ENCODE measurements at places on chromosomes 4 and X.

GRCh38 chr4:150217192-150217591, 138.9 kb downstream of the DCLK2 start:
- no peak for DNase-seq

DNA sequence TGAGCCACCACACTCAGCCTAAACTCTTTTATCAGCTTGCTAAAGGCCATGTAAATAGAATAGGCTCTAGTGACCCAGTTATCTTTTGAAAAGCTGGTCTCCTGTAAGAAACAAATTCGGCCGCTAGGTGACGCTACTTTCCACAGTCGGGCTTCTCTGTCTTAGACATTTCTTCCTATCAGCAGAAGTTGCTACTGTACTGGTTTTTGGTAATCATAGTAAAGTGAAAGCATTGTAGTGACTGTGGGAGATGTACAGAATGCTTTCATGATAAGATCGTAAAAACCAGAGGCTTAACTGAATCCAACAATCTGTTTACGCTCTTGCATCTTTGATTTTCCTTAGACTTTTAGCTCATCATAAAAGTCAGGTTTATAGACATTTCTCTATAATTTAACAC, 82.6 kb downstream of the GK start:
- peak; percentile 46 for DNase-seq

GRCh38 chr4:5237086-5237660, 185.9 kb downstream of the STK32B start:
- DNase-seq, result no peak

- no peak for DNase-seq
Observed at GRCh38 chrX:7083021-7083420, 64.5 kb upstream of the STS start.

GRCh38 chr4:80367737-80368136, 32.2 kb downstream of the CFAP299 start:
- DNase-seq, result no peak

DNA sequence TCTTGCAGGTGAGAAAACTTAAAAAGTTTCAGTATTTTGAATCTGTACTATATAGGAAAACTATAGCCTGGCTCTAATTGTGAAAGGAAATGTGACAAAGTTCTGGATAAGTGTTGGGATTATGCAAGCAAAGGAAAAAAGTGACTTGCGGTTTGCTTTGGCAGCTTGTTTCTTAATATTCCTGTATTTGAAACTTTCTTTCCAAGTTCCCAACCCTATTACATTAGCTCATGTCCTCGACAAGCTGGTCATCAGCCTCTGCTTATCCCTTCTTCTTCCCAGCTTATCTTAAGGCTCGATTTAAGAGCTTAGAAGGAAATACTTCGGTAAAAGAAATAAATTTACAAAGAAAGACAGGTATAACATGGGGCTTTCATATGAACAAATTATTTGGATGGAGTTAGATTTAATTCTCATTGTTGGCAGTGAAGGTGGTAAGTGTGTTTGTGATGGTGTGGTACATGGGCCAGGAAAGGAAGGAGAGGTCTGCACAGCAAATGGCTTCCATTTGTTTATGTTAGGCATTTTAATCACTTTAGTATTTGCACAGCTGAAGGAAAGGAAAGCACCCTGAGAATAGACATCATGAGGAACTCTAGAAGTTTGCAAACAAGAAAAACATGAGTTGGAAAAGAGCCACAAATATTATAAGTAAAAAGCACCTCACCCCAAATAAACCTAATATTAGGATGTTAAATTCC, 5.1 kb upstream of the MYOZ2 start:
- no peak for DNase-seq

- DNase-seq, result no peak
Observed at GRCh38 chrX:49209434-49210251, 9.7 kb upstream of the SYP start.

DNA sequence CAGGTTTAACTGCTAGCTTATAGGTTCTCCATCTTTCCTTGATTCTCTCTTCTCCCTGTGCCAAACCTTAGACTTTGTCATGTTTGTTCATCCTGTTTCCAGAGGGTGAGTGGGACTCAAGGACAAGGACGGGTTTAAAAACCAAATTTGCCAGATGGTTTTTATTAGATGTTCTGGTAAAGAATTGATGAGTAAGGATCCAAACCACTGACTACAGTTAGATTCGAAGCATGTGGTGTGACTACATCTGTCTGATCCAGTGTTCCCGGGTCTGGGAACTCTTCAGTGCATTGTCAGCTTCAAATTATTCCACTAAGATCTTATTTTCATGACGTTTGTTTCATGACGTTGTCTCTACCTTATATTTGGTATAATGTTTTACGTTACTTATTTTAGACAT, 37.5 kb downstream of the MTMR1 start:
- no peak for DNase-seq

GRCh38 chr4:136680271-136680670, 852.0 kb downstream of the PCDH18 start:
- DNase-seq, result no peak

GRCh38 chr4:150943818-150944217, 71.3 kb downstream of the LRBA start:
- DNase-seq, result no peak

DNA sequence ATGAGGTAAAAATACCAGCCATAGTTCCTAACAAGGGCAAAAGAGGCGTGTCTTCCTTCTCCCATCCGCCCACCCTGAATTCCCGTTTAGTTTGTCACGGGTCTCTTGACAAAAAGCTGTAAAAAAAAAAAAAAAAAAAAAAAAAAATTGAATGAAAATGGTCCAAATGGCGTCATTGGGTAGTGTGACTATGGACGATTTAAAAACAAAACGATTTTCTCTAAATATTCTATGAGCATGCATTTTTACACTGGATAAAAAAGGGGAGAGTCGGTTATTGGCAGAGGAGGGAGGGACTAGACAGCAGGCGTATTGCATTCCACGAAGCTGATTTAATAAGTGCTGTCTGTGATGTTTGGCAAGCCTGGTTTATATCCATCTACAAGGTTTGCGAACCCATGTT, at the start of gene FAM133A:
Gene FAM133A (plus strand): TSS at position 338 of the 403 bp plus-strand sequence. CDS start 35,214 bp downstream, outside the sequence.
- DNase-seq, result no peak

GRCh38 chr4:127211650-127212560, 420.9 kb upstream of the INTU start:
- DNase-seq, result no peak

DNA sequence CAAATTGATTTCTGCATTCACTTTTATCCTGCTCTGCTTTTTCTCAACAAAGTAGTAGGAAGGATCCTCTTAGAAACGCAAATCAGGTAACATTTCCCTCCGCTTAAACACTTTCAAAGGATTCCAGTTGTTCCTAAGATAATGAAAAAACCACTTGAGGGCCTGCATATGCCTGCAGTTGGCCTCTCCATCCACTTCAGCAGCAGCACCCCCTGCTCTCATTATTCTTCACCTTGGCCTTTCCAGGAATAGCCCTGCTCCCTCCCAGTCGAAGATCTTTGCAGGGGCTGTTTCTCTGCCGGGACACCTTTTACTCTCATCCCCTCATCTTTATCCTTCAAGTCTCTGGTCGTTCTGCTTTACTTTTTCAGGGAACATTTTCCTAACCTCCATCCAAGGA, 314.0 kb downstream of the INPP4B start:
- no peak for DNase-seq

- DNase-seq, result no peak
Observed at GRCh38 chrX:78327370-78328086, at the start of gene CYSLTR1. TSS of gene CYSLTR1 (minus strand) at chrX:78327611. CDS start at chrX:78273746, 53,865 bp downstream.

GRCh38 chr4:158259955-158260575, 49.8 kb downstream of the TMEM144 start:
- peak; percentile 42 for DNase-seq

GRCh38 chr4:77100234-77100633, 24.4 kb upstream of the CCNI start:
- DNase-seq, result no peak

DNA sequence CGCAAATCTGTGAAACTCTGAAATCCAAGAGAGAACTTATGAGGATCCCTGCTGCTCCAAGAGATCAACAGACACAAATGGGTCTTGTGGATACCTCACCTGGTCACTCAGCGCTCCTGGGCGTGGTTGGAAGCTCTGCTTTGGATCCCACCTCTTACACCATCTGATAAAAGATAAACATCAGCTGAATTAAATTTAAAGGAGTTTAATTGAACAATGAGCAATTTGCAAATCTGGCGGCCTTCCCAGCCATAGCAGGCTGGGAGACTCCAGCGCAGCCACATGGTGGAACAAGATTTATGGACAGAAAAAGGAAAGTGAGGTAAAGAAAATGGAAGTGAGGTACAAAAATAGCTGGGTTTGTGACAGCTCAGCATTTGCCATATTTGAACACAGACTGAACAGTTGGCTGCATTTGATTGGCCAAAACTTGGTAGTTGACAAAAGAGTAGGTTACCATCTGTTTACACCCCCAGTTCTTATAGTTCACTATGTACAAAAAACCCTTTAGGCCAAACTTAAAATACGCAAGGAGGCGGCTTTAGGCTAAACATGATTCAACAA, 437.3 kb upstream of the NDST3 start:
- no peak for DNase-seq

GRCh38 chrX:3465017-3465416, 118.6 kb upstream of the MXRA5 start:
- DNase-seq, result no peak

- no peak for DNase-seq
Observed at GRCh38 chr4:55253948-55254593, 92.0 kb upstream of the SRD5A3 start.

DNA sequence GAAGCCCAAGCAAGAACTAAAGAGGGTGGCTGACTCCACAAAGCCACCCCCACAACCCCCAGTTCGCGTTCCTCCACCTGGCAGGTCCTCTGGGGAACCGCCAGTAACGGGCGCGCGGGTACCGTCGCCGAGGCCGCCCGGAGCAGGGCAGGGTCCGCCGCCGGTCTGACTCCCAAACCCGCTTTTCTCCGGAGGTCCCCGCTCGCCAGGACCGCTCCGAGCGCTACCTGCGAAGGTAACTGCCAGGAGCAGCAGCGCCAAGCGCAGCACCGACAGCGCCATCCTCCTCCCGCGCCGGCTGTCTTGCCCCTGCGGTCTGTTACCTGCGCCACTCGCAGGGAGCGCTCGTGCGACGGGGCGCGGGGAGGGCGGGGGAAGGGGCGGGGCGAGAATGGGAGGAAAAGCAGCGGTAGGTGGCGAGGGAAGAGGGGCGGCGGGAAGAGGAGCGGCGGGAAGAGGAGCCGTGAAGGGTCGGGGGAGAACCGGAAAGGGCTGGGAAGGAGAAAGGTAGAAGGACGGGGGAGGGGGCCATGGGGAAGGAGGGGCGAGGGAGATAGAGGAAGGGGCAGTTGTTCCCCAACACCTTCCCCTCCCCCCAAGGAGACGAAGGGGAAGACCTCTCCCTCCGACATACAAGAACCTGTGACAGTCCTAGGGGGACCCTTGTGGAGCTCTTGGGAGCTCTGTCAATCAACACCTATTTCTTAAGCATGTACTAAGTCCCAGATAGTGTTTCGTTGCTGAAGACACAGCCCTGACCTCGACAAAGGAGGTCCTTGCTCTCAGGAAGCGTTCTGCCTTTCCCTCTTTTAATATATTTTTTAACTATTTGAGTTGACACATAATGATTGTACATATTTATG, at the start of gene SPINK2:
Gene SPINK2 (minus strand): TSS at position 321 of the 863 bp plus-strand sequence. CDS start 39 bp downstream, at position 282.
- DNase-seq, result peak; percentile 53

DNA sequence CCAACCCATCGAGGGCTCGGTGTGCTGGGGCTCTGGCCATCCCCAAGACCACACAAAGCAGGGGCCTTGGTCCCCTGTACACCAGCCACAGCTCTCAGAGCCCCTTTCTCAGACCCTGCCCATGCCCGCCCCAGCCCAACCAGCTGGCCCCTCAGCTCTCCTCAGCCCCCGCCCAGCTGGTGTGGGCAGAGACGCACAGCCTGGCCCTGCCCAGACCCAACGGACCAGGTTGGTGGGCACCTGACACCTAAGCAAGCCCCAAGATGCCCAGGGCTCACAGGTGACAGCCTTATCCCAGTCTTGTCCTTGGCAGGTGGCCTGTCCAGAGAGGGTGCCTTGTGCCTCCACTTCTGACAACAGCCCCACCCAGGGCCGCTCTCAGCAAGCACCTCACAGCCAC, 42.4 kb downstream of the FAM53A start:
- DNase-seq, result no peak

- DNase-seq, result no peak
Observed at GRCh38 chrX:130321550-130321949, 18.2 kb upstream of the SLC25A14 start.

GRCh38 chr4:105174098-105174497, 27.4 kb downstream of the TET2 start:
- DNase-seq, result no peak

DNA sequence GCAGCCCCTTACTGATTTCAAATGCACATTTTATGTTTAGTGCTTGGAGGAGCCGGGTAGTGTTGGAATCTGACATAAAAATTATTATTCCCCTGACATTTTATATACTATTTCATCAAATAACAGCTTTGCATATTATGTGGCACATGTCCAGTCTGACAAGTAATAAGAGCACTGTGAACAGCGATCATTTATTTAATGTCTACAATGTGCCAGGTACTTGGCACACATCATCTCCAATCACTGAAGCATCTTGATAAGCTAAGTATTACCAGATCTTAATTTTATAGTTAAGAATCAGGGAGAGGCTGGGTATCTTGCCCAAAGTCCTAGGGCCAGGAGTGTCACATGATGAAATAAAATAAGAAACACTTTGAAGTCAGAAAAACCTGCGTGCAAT, 197.2 kb downstream of the NR3C2 start:
- DNase-seq, result no peak

- DNase-seq, result no peak
Observed at GRCh38 chr4:123246085-123246484, 150.5 kb upstream of the SPRY1 start.

GRCh38 chr4:78661921-78662521, 110.5 kb downstream of the ANXA3 start:
- DNase-seq, result no peak

DNA sequence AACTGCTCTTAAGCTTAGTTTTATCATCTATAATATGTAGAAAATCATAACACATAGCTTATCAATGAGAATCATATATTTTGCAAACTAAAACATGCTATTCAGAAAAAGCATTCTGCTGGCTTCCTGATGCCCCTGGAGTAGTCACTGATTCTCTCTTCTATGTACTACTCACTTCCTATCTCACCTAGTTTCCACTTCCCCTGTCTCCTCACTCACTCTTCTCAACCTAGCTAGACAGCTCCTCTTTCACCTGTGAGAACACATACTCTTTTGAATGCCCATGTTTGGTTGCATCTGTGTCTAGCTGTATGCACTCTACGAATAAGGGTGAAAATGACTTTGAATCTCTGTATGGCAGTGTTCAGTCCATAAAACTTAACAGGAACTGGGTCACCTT, 9.3 kb downstream of the TMEM144 start:
- no peak for DNase-seq

- no peak for DNase-seq
Observed at GRCh38 chr4:45215976-45216542, 489.7 kb upstream of the GNPDA2 start.

DNA sequence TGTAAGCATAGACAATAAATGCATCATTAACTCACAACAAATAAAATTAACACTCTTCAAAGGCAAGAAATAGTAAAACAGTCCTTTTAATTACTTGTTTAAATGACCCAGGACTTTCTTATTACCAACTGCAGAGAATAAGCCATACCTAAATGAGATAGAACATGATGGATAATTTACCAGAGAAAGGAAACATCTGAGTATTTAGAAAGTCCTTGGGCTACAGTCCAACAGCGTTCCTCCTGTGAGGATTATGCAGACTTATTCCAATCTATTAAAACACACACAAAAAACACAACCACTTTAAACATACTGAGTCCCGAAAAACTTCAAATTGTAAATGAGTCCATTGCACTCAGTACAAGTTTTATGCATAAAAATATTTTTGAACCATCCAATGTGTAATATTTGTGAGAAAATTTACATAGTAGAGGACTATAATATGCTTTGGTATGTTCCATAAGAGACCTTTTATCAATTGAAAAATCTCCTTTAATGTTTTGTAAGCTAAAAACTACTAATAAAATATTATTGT, 129.2 kb downstream of the NR3C2 start:
- no peak for DNase-seq
